Stimulated activated CD8-positive, alpha-beta memory T cell treated with anti-CD3 and anti-CD28 coated beads, Interleukin-2, amount 100 ng/mL, for 1 hour (primary cell): ENCODE measurements at places on chromosomes 4 and X.

- DNase-seq, result peak; percentile 9
Observed at GRCh38 chr4:183722731-183723560, 63.9 kb downstream of the TRAPPC11 start.

DNA sequence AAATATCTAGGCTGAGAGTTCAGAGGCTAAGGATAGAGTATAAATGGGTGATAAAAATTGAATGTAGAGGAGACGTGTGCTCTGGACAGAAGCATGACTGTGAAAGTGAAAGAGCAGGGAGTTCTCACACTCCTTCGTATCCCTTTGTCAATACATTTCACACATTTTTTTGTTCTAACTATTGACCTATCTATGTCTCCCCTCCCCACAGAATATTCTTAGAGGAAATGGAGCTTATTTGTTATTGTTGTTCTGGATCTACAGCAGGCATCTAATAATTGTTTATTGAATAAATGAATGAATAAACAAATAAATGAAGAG lies 57.6 kb downstream of the ENPEP start:
- DNase-seq, result no peak

DNA sequence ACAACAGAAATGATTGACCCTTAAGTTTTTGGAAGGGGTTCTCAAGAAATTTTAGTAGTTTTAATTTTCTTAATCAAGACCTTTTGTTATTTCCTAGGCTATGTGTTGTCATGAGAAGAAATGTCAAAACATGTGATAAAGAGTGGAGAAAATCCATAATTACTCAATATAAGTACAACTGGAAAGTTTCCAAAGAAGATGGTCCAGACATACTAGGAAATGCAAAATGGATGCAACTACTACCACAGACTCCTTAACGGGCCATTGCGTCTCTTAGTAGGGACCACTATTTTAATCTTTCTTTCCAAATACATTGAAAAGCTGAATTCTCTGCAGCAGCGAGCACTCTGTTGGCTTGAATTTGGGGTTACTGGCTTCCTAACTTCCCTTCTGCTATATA lies 148.8 kb downstream of the NWD2 start:
- DNase-seq, result no peak

- DNase-seq, result no peak
Observed at GRCh38 chrX:139566981-139567380, 36.4 kb downstream of the F9 start.

DNA sequence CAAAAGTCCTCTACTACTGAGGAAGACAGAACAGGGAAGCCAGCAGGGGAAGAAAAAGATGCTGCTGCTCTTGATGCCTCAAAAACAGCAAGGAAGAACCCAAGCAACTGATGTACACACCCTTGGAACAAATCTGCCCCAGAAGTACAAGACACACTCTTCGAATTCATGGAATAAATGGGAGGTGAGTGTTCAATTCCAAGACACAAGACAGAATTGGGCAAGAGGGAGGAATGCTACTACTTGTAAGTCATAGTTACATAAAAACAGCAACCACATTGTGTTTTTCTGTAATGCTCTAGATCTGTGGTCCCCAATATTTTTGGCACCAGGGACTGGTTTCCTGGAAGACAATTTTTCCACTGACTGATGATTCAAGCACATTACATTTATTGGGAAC lies 58.0 kb upstream of the H2AZ1 start:
- no peak for DNase-seq
